ENCODE measurements at places on chromosomes 7 and 10.

- no peak for DNase-seq
Measured at GRCh38 chr10:18294633-18295032, 154.4 kb downstream of the CACNB2 start.

DNA sequence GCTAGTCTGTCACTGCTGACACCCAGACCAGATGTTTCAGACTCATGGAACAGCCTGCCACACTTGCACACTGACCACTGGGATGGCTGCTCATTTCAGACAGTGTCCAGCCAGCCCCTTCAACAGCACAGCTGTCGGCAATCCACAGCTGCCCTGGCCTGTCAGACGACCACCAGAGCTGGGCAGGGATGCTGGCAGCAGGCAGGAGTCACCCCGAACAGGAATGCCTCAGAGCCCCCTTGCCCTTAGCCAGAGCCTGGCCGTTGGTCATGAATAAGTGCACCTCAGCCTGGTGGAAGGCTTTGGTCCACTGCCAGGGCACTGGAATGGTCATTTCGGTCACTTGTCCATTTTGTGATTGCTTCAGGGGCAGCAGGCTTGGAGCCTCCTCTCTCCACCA, 149.6 kb upstream of the TCERG1L start:
- DNase-seq: no peak

DNA sequence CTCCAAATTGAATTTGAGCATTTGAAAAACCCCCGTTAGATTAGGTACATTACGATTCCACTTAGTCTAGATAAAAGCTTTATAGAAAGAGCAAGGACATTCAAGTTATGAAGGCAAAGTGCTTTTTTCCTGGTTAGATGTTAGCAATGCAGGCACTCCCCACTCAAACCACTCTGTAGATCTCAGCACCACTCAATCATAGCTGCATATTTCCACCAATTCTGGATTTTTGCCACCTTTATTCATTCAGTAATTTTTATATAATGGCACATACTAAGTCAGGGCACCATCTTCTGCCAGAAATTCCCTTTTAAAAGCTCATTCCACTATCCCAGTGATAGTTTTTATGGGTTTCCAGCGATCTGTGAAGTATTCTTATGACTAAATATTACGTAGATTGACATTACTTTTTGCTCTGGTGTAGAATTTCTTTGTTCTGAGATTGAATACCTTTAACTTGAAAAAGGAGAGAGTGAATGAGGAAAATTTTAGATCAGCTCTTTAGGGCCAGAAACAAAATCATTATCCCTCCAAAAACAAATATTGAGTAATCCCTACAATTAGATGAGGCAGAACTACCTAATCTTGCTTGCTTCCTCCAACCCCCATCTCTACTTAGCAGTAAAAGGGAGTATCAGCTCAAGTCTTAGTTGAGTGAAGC, 51.6 kb downstream of the RNLS start:
- no peak for DNase-seq

- no peak for DNase-seq
Measured at GRCh38 chr10:89520706-89521105, 14.7 kb downstream of the SLC16A12 start.

DNA sequence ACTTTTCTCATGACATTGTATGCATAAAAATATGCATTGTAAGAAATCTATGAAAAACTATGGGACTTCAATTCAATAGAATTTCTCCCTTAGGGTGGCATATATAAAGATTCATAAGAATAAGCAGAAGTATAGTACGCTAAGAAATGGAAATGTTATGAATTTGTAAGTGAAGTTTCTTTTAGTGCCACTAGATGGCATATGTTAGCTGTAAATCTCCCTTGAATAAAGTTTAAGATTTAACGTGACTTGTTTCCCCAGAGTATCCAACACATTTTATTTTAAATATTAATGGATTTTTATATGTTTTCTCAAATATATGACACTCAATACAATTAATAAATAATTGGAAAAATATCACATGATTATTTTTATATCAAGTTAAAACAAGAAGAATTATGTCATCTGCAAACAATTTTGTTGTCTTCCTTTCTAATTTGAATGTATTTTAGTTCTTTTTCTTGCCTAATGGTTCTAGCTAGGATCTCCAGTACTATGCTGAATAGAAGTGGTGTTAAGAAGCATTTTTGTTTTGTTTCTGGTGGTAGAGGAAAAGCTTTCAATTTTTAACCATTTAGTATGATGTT, 287.2 kb downstream of the HGF start:
- DNase-seq: peak; percentile 67

- no peak for DNase-seq
Measured at GRCh38 chr7:116097365-116098009, 66.9 kb upstream of the TFEC start.

DNA sequence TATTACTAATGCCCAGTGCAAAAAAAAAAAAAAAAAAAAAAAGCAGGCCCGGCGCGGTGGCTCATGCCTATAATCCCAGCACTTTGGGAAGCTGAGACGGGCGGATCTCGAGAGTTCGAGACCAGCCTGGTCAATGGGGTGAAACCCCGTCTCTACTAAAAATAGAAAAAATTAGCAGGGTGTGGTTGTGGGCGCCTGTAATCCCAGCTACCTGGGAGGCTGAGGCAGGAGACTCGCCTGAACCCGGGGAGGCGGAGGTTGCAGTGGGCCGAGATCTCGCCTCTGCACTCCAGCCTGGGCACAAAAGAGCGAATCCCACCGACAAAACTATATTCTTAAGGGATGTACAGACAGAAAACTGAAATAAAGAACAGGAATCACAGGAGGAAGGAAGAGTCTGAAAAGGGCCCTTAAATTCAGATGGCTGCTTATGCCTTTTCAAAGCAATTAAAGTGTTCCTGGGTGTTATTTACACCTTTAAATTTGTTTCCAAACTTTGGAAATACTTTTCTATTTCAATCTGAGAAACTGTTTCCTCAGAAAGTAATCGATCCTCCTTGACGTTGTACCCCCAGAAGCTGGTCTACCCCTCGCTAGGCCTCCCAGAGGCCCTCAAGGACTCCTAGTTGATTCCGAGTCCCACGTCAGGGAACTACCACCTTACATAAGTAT, 2.0 kb upstream of the KMT2E start:
- DNase-seq: no peak

GRCh38 chr7:41005374-41005901, 697.5 kb downstream of the INHBA start:
- no peak for DNase-seq

GRCh38 chr10:131242007-131242406, 69.5 kb downstream of the TCERG1L start:
- peak; percentile 34 for DNase-seq

DNA sequence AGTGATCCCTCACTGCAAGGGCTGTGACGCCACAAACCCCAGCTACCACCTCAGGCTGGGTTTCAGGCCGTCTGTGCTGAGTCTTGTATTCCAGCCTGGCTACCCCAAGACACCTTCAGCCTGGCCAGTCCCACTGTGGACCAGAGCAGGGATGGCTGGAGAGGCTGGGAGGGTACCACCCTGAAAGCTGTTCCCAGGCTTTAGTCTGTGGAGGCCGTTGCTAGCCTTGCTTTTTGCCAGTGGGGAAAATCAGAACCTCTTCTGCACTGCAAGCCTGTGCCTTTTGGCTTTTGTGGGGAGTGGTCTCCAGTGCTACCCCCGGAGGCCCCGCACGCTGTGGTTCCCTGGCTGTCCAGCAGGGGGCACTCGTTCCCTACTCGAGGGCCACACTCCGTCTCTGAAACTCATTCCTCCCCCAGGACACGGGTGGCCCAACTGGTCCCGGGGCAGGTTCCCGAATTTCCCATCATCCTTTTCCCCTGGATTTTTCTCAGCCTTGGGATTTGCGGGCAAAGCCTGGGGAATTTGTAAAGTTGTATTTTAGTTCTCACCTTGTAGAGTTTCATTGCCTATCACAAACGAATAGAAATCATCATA, 128.4 kb upstream of the BTBD16 start:
- peak; percentile 32 for DNase-seq

DNA sequence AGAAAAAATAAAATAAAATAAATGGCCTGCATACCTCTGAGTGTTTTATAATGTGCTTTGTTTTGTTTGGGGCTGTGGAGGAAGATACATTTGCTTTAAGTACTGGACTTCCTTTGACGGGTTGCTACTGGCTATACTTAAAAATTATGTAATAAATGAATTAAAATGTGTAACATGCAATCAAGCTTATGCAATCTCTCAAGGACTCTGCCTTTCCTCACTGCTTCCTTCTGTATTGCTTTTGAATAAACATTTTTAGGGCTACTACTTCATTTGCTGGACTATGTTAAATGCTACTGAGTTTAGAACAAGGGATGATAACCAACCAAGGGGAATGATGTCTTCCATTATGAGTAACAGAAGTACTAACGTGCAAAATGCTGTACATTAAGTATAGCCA, 91.6 kb downstream of the ETV1 start:
- no peak for DNase-seq

DNA sequence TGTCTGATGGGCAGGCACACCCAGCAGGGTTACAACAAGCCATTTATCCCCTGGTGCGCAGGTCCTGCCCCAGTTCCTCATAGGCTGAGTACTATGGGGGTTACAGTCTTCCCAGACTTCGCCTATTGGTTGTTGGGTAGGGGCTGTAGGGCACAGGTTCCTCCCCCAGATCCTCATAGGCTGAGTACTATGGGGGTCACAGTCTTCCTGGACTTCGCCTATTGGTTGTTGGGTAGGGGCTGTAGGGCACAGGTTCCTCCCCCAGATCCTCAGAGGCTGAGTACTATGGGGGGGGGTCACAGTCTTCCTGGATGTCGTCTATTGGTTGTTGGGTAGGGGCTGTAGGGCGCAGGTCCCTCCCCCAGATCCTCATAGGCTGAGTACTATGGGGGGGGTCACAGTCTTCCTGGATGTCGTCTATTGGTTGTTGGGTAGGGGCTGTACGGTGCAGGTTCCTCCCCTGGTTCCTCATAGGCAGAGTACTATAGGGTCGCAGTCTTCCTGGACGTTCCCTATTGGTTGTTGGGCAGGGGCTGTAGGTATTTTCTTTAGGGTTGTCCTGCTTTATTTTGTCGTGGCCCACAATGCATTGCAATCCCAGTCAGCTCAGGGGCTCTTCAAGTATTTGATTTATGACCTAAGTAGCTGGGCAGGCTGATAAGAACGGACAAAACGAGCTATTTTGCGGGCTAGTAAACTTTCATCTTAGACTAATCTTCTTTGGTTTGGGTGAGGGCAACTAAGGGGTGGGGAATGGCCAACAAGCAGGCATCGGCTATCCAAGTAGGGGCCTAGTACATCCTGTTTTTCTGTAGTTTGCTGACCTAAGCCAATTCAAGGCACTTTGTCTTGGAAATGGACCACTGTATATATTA, 3.4 kb downstream of the LRRC27 start:
- peak; percentile 99 for DNase-seq

GRCh38 chr10:77041636-77042258, 595.9 kb downstream of the KCNMA1 start:
- peak; percentile 0 for DNase-seq

DNA sequence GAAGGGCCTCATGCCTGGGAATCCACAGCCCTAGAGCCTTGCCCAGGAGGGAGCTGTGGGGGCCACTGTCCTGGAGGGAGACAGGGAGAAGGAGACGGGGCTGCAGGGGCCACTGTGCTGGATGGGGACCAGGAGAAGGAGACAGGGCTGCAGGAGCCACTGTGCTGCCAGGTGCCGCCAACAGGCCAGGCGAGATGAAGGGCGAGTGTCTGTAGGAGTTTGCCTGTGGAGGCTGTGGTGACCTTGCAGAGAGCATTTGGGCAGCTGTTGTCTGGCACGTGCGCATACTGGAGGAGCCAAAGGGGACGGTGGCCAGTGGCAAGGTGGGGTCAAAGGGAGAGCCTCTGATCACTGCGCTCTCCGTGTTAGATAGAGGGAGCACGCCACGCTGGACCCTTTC, 79.2 kb downstream of the NKX6-2 start:
- no peak for DNase-seq

- DNase-seq: no peak
Measured at GRCh38 chr7:110205899-110206298, 885.0 kb upstream of the LRRN3 start.

DNA sequence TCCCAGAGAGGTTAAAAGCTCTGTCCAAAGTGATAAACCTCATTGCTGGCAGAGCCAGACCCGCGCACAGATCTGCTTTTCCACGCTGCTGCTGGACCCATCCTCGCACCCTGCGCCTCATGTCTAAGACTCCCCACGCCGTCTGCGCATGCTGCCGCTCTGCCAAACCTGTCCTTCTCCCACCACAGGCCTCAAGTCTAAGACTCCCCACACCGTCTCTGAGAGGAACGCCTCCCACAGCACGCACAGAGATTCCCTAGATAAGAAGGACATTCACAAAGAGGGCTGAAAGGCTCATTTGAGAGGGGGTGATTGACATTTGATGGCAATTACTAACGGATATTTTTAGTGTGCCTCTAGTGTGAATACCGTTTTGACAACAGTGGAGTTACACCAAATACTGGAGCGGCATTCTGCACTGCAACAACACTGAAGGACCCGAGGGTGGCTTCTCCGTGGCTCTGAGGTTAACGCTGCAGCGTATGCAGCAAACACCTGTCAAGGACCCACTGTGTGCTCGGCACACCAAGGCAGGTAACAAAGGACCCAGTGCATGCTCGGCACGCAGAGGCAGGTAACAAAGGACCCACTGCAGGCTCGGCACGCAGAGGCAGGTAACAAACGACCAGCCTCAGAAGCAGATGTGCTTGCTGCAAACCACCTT, 231.4 kb downstream of the DNAJB6 start:
- no peak for DNase-seq

- DNase-seq: no peak
Measured at GRCh38 chr7:2802504-2803341, 41.4 kb downstream of the GNA12 start.

GRCh38 chr10:130389906-130390305, 253.7 kb downstream of the GLRX3 start:
- no peak for DNase-seq

- DNase-seq: no peak
Measured at GRCh38 chr7:106520962-106521514, 139.9 kb downstream of the CCDC71L start.

DNA sequence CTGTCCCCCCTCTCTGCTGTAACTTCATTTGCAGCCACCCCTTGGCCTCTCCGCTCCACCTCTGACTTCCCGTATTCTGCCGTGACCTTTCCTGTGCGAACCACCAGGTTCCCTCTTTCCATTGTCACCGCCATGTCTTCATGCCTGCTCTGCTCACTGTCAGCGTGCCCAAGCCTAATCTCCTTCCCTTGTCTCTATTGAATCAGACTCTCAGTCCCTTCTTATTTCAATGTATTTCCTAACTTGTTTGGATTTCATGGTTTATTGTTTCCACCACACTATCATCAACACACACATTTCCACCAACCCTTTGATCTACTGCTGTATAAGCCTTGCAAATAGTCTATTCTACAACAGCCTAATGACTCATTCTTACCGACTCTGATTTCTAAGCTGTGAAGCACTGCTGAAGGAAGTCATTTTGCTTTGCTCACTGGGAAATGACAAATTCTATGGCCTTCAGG, 30.0 kb upstream of the INHBA start:
- DNase-seq: no peak

GRCh38 chr10:35789996-35790395, 147.9 kb upstream of the FZD8 start:
- no peak for DNase-seq

GRCh38 chr7:103773726-103774125, 215.7 kb downstream of the RELN start:
- peak; percentile 16 for DNase-seq
